ENCODE measurements at places on chromosomes 5 and 9. TPM values are rescaled to one million over a fixed set of nuclear protein-coding genes. Genes with fewer than 3 reads are reported as not detected.

DNA sequence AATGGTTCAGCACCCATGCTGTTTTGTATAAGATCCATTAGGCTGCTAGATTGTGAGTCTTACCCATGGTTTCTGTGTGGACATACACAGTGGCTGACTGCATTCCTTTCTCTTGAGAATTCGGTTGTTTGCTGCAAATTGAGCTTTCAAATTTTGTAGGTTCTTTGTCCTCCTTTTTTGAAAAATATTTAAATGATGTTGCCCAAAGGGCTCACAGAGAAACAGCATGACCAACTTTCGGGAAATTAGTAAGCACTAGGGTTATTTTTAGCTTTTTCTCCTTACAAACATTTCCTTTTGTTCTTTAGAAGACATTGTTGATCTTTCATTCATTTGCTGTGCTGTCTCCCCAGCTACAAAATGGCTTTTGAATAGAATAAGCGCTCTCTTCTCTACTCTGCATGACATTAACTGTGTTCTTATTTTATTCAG is 79.4 kb downstream of the NLN start:
- no peak for DNase-seq

GRCh38 chr9:19271081-19271480 is 40.6 kb downstream of the DENND4C start:
- peak; percentile 52 for DNase-seq

Gene ACTBL2
- polyA plus RNA-seq, result not detected

Gene SPINK13
- 0.59 TPM for polyA plus RNA-seq

- DNase-seq, result no peak
Measured at GRCh38 chr5:82684165-82684564, 393.0 kb downstream of the TMEM167A start.

Gene SHC3
- 0.07 TPM for polyA plus RNA-seq

- peak; percentile 61 for DNase-seq
Measured at GRCh38 chr9:27181381-27181780, 72.4 kb downstream of the TEK start.

Gene PLEKHG4B
- 8.1 TPM for polyA plus RNA-seq

DNA sequence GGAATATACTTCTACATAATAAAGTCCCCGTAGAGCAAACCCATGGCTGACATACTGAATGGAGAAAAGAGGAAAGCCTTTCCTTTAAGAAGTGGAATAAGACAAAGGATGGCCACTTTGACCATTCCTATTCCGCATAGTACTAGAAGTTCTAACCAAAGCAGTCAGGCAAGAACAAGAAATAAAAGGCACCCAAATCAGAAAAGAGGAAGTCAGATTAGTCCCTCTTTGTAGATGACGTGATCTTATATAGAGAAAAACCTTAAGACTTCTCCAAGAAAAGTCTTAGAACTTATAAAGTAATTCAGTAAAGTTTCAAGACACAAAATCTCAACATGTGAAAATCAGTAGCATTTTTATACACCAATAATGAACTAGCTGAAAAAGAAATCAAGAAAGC is 133.9 kb downstream of the GIN1 start:
- no peak for DNase-seq

- DNase-seq, result no peak
Measured at GRCh38 chr9:107213561-107214028, 69.5 kb upstream of the RAD23B start.

GRCh38 chr9:110810262-110810976 is 141.8 kb downstream of the MUSK start:
- DNase-seq, result peak; percentile 27
